Uterus (tissue), 4 donors: ENCODE measurements at places on chromosomes 7 and 10.

GRCh38 chr10:13161857-13162271 lies 506 bp downstream of the MCM10 start:
- no peak for DNase-seq

DNA sequence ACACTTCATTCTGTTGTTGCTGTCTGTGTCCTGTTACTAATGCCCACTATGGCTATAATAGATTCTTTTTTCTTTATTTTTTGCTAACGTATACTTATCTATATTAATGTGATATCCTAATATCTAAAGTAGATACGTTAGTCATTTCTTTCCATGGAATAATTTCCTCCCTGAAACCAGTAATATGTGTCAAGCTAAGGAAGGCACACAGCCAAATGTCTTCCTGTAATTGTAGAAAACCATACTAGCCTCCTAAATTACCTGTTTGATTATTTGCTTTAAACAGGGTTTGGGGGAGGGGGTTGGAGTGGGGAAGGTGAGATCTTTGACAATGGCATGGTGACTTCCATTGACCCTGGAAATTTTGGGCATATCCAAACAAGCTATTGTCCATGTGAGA lies 56.4 kb downstream of the THNSL1 start:
- DNase-seq = no peak

GRCh38 chr7:101632641-101633040 lies 3.5 kb upstream of the MYL10 start:
- no peak for DNase-seq

- no peak for DNase-seq
These were observed 325.5 kb upstream of the C7orf33 start for GRCh38 chr7:148264933-148265557.

DNA sequence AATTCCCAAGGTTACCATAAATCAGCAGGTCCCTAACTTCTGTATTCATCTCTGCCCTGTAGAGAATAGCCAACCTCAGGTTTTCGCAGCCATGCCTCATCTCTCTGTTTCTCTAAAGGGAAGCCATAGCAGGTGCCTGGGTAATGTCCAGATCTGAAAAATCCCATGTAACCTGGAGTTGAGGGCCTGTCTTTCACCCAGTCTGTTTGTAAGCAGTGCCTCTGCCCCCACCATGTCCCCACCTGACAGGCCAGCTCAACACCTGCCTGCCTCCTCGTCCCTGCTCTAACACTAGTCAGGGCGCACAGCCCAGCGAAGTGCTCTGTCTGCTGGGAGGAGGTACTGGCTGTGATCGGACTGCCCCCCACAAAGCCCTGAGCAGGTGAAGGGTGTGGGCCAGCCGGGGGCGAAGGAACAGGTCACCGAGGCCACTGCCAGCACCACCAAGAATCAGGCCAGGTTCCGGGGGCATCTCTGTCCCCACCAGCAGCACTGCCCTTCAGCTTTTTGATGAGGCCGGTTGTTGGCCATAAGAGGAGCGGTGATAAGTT lies 210.4 kb downstream of the MGMT start:
- no peak for DNase-seq
